ENCODE measurements at places on chromosomes 12 and 14.

GRCh38 chr12:64679487-64680001, 69.2 kb downstream of the RASSF3 start:
- DNase-seq: peak; percentile 89

DNA sequence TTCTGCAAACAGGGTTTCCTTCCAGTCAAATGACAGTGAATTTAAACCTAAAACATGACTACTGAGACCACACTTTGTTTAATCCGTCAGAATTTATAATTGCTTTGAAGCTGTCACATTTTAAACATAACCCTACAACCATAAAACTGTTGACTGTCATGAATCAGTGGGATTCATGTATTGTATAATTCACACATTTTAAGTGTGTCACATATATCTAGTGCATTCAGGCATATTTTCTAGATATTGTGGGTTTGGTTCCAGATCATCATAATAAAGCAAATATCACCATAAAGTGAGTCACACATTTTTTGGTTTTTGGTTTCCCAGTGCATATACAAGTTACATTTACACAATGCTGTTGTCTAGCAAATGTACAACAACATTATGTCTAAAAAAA, 304.4 kb downstream of the TMEM132D start:
- DNase-seq: no peak

DNA sequence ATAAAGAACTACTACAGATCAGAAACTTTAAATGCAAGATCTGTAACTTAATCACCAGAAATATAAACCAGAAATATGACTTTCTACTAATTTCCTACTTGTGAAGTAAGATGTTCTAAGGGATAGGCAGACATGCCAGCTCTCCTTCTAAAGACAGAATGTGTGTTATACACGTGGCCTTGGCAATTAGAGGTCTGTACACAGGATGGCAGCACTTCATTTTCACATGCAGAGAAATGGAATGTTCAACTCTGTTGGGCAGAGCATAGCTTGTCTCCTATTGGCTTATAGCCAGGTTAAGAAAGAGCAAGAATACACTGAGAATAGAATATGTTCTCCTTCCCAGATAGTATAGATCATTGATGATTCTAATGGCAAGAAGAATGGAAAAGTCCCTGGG, 403.8 kb downstream of the DAD1 start:
- DNase-seq: no peak

- DNase-seq: no peak
These were observed 20.5 kb downstream of the DERA start for GRCh38 chr12:15931590-15932053.

DNA sequence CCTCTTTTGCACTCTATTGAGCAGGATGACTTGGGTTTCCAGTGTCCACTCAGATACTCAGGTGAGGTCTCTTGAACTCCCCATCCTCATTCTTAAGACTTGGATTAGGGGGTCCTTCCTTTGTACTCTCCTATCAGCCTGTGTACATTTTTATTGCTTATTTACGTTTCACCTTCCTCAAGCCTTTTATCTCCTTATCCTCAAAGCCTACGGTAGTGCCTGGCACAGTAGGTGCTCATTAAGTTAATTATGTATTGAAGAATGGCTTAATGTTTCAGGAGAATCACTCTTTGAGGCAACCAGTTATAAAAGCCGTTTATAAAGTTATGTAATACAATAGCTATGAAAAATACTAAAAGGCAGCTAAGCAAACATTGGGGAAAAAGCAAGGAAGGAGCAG, 315.7 kb downstream of the NPAS3 start:
- no peak for DNase-seq

DNA sequence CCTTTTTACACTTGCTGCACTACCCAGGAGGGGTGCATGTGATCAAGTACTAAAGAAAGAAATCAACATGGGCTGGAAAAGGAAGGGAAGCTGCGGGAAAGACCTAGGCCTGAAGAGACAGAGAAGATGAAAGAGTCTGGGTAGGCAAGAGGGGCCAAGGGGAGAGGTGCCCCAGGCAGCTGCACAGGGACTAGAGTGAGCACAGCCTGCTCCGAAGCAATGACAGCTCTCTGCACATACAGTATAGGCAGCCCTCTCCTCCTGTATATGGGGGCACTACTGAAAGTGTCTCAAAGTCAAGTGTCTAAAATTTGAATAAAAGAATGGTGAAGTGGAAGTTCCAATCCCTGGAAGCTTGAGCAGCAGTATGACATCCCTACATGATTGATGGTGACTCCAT, 112.0 kb downstream of the TMTC1 start:
- no peak for DNase-seq

DNA sequence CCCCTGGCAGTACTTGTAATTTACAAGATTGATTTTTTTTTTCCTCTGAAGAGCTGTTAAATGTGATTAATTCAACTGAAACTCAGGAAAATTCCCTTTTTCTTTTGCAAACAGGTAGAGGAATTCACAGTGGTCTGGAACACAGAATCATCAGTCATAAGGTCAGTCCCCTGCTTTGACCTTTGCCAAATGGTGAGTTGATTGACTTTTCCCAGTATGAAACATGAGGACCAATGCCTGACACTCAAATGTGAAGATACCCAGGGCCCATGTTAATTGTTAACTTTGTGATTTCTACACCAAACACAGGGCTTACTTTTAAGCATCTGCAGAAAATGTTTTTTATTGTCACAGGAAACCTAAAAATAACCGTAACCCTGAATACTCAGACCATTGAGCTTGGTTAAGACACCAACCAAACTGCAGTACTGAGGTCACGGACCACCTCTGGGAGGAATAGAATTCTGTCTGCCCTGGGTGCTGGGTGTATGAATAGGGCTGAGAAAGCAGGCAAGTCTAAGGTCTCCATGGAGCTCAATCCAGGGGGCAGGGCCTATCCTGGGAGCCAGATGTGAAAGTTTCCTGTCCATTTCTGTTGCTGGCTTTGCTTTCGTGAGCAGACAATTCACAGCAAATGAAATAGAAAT, 192.4 kb downstream of the TMX1 start:
- no peak for DNase-seq

GRCh38 chr12:92193063-92193462, 47.4 kb upstream of the BTG1 start:
- DNase-seq: no peak

DNA sequence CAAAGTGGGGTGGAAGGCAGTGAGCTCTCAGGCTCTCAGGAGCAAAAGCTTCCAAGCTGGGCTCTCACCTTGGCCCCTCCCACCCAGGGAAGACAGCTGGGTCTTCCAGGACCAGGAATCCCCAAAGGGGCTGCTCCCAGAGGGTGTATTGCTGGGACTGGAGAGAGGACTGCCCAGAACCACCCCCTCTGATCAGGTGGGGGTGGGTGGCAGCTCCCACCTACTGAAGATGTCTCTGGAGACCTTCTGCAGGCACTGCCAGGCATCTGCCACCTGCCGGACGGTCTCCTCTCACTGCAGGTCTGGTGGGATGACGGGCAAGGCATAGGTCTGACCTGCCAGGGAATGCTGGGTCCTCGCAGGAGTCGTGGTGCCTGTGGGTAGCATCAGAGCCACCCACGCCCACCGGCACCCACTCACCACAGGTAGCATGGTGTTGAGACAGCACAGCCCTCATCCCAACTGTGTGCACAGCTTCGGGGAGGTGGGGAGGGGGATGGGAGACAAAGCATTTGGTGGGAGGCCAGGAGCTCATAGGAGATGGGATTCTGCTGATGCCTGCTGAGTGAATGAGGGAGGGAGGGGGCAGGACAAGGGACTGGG, 103.2 kb downstream of the SINHCAF start:
- DNase-seq: no peak

DNA sequence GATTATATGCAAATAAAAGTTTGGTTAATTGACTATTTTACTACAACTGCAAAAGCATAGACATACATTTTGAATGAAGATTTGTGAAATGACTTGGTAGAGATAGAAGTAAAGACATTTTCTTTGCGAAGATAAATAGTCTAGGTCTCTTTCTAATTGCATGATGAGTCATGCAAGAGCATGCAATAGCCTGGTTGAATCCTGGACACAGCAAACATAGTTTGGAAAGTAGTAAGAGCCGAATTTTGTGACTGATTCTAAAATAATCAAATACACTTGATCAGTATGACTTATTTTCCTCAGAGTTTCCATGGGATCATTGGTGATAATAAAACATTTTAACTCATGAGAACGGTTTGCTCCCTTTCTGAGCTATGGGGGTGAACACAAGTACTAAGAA, 27.7 kb upstream of the CAND1 start:
- DNase-seq: no peak

DNA sequence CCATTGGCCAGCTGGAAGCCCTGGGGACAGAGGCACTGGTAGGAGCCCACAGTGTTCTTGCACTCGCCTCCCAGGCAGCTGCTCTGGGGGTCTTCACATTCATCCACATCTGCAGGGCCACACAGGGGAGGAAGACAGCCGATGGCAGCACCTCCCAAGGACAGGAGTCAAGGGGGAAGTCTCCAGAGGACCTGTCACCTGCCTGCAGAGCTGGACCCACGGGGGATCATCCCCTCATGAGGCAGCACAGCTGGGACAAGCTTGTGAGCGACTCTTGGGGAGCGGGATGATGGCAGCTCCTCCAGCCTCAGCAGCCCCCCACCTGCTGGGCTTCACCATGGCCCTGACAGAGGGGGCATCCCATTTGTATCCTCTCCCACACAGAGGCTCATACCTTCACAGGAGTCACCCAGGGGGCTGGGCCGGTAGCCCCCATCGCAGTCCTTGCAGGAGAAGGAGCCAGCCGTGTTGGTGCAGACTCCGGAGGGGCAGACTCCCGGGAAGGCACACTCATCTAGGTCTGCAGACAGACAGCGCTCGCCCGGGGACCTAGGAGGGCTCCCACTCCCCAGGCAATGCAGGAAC, 15.4 kb downstream of the ISCA2 start:
- DNase-seq: no peak

DNA sequence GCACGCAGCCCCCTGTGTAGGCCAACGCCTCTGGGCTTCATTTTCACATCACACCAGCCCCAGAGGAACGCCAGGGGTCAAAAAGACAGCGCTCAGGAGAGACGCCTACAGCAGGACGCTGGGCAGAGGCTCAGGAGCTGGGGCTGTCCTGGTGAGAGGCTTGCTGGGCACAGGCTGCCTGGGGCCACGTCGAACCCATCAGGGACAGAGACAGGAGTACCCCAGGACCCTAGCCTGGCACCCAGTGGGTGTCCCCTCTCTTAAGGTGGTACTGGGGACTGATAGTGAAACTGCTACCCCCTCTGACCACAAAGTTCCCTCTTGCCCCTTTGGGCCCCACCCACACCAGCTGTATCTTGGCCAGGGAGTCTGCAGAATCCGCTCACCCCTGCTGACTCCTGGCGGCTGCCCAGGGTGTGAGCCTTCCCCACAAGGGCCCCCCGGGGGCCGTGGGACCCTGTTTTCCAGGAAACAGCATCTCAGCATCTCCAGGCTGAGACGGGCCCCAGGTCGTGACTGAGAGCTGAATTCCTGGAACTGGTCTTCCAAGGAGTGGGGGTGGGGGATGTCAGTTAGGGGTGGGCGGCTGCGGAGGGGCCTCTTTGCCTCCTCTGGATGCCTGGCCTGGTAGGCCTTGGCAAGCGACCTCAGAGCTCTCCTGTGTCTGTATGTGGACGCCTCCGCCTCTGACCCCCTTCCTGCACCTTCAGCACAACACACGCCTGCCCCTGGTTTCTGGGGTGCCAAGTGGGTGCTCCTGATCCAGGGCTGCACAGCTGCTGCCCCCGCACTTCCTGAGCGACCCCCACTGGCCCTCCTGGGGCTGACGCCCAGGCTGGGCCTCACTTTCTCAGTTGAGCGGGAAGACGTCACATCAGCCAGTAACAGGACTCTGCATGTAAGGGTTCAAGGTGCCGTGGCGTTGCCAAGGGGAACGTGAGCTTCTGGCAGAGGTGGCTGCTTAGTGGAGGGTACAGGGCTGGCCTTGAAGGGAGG, 321.9 kb upstream of the RTL1 start:
- DNase-seq: no peak

- no peak for DNase-seq
These were observed 15.0 kb downstream of the NDUFA12 start for GRCh38 chr12:94988471-94988870.

DNA sequence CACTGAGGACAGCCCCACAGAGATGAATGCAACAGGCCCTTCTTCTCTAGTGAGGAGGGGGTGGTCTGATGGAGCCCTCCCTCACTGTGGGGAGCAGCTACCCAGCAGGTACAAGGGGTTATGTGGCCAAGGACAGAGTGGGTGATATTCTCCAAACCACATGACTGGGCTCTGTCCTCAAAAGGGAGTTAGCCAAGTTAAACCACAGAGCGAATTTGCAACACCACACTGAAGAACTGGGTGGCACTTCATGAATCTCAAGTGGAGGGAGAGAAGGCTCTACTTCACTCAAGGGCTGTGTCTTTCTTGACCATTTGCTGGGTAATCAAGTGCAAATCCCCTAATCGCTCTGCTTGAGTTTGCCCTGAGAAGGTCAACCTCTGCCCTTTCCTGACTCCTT, 12.5 kb downstream of the GPR68 start:
- no peak for DNase-seq

DNA sequence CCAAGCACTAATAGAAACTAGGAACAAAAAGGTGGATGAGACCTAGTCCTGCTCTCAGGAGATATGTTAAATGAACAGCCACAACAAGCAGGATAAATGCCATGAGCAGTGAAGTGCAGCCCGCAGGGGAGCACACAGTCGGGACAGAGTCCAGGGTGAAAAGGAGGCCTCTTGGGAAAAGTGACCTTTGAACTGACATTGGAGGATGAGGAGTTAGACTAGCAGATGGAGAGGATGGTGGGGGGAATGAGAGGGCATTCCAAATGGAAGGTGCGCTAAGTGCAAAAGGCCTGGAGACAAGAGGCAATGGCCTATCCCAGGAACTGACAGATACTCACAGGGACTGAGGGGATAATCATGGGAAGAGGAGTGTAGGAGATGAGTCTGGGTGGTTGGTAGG, 4.5 kb downstream of the OS9 start:
- DNase-seq: no peak

GRCh38 chr12:73656375-73656774, 881.3 kb upstream of the ATXN7L3B start:
- no peak for DNase-seq

DNA sequence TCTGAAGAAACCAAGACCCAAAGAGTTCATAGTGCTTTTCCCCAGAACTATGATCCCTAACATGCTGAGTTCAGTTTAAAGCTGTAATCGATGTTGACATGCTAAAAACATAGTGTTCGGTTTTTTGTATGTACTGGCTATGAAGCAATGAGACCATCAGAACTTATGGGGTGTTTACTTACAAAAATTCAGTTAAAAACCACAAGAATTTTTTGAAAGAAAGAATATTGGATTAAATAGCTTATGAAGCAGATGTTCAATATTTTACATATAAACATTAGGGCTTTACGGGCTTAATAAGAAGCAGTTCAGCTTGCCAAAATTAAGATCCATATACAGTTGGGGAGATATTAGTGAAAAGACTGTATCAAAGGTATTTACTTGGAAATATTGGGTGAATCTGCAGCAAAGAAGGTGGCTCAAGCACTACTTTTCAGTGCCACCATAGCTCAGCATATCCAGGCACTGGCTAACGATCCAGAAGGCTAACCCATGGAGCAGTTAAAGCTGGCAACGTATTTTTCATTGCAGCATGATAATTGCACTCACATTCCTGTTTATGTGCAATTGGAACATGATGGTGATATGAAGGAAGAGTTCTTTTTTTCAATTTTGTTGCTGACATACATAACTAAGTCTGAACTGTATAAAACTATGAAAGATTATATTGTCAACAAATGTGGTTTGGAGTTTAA, 125.9 kb downstream of the EFCAB11 start:
- DNase-seq: no peak

All from CD4-positive, alpha-beta T cell treated with Interleukin-4 for 4 hours (primary cell).